ENCODE measurements at places on chromosomes 4 and X.

DNA sequence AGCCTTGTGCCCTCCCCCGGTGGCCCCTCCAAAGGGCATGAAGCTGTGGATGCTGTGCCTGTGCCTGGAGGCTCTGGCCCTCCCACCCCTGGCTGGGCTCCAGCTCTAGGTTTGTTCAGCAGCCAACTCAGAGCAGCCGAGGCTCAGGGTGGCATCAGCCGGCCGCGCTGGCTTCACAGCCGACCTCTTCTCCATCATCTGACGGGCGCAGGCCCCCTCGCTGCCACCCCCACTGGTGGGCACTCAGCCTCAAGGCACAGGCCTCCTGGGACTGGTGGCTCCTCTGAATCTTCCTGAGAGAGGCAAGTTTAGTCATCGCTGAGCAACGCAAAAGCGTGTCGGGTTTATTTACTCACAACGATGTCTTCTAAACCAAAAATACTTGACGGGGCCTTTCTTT lies 46.0 kb downstream of the PCGF3 start:
- no peak for DNase-seq

- DNase-seq = no peak
These were observed 73.2 kb downstream of the FBXW7 start for GRCh38 chr4:152462695-152463094.

- no peak for DNase-seq
These were observed 20.8 kb upstream of the CEP135 start for GRCh38 chr4:55927803-55928437.

DNA sequence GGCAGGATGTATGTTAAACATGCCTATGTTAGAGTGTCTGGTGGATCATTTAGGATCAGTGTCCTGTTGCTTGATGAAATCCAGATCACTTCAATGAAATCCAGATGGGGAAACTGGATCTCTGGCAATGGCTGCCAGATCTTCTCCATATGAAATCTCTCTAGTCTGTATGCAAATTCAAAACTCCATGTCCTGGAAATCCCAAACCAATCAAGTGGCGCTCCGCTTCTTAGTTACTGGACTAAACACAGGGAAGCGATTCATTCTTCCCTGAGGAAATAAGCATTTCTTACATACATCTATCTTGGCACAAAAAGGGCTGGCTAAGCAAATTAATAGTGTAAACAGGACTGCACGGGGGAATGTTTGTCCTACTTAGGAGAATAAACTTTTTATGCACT lies 94.9 kb downstream of the HDAC8 start:
- no peak for DNase-seq

- no peak for DNase-seq
These were observed 17.0 kb downstream of the HTT start for GRCh38 chr4:3091464-3091863.

DNA sequence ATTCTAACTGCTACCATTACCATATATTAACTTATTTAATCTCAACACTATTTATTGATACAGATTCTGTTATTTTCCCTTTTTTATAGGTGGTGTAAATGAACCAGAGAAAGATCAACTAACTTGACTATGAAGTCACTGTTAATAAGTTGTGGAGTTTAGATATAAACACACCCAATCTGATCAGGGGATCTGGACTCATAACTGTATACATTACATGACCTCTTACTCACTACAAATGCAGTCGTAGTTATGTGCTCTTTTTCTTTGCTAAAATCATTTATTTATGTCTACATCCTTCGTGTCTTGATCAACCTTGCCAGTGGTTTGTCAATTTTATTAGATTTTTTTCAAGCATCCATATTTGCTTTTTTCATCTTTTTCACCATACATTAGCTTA lies 614.8 kb upstream of the FAM241A start:
- no peak for DNase-seq

DNA sequence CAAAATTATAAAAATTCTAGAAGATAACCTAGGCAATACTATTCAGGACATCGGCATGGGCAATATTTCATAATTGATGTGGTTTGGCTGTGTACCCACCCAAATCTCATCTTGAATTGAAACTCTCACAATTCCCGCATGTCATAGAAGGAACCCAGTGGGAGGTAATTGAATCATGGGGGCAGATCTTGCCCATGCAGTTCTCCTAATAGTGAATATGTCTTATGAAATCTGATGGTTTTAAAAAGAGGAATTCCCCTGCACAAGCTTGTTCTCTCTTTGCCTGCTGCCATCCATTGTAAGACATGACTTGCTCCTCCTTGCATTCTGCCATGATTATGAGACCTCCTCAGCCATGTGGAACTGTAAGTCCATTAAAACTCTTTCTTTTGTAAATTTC lies 77.7 kb downstream of the DDX60 start:
- no peak for DNase-seq

DNA sequence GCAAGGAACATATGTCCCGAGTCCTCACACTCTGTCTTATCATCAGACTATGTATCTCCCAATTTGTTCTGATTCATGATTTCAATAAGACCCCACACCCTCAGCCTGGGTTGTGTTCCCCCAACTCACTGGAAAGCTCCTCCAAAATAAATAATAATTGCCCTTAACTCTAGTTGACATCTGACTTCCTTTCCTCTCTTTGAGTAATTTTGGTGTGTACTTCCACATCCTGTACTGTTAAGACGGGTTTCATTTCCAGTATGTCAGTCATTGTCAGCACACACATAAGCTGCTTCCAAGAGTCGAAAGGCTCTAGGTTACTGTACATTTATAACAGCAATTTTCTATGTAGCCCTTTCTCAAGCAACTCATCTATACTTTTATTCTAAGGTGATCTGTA lies 52.2 kb upstream of the C1QTNF7 start:
- DNase-seq = no peak

GRCh38 chr4:149409555-149409962 lies 406.1 kb downstream of the IQCM start:
- DNase-seq = no peak

DNA sequence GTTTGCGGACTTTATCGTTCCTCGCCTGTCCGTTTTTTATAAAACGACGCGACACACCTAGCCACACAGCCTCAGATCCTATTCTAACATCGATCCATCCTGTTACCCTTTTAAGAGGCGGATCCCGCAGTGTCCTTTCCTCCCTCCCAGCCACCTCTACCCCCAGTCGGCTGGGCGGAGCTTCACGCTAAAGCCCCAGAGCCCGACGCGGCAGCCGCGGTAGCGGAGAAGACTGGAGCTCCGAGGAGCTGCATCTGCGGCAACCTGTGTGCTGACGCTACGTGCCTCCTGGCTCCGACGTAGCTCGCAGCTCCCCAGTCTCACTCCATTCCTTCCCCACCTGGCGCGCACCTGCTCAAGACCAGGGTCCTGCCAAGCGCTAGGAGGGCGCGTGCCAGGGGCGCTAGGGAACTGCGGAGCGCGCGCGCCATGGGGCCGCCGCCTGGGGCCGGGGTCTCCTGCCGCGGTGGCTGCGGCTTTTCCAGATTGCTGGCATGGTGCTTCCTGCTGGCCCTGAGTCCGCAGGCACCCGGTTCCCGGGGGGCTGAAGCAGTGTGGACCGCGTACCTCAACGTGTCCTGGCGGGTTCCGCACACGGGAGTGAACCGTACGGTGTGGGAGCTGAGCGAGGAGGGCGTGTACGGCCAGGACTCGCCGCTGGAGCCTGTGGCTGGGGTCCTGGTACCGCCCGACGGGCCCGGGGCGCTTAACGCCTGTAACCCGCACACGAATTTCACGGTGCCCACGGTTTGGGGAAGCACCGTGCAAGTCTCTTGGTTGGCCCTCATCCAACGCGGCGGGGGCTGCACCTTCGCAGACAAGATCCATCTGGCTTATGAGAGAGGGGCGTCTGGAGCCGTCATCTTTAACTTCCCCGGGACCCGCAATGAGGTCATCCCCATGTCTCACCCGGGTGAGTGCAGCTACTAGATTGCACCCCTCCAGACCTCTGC lies at the start of gene RNF128:
TSS of gene RNF128 (plus strand) at position 217 of the 953 bp plus-strand sequence. CDS start at position 430, 213 bp downstream.
- DNase-seq = no peak

DNA sequence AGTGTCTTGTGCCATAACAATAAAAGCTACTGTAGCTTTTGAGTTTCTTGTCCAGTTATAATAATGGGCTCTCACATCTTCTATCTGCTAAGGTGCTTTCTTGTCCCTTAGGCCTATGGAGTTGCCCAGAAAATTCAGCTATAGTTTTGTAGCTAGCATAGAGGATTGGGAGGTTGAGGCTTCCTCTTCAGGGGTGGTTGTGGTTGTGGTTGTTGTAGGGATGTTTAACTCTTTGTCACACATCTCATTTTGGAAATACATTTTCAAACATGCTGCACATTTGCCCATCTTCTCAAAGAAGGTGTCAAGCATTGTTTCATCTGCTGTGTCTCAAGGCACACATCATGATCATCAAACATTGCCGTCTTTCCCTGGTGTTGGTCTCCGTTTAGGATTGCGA lies 65.0 kb downstream of the ATXN3L start:
- no peak for DNase-seq

GRCh38 chrX:139196890-139197289 lies 333.6 kb upstream of the F9 start:
- DNase-seq = no peak

GRCh38 chrX:44914532-44915198 lies 41.7 kb downstream of the KDM6A start:
- no peak for DNase-seq

GRCh38 chr4:102819588-102820365 lies 7.6 kb downstream of the UBE2D3 start:
- DNase-seq = no peak

- DNase-seq = no peak
These were observed 681 bp downstream of the EXOC1 start for GRCh38 chr4:55854129-55854528.

DNA sequence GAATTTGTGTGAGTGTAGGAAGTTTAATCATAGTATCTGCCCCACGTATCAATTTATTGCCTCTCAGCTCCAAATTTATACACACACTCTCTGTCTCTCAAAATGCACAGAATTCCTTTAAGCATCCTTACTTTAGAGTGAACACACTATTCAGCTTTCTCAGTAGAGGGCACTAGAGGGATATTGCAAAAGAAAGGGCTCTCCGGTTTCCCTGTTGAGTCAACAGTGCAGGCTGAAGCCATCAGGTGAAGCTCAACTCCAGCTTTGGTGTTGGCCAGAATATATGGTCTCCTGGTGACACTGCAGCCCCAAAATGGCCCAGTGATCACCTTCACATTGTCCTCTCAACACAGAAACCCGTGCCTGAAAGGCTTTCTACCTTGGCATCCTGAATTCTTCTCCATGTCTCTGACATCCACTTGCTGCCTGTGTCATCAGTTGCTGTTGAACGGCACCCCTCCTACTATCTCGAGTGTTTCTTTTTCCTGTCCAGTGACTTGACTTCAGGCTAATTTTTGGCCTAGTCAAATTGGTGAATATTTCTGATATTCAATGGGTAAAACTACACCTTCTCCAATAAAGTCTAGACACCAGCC lies 670.5 kb downstream of the GABRG1 start:
- no peak for DNase-seq

DNA sequence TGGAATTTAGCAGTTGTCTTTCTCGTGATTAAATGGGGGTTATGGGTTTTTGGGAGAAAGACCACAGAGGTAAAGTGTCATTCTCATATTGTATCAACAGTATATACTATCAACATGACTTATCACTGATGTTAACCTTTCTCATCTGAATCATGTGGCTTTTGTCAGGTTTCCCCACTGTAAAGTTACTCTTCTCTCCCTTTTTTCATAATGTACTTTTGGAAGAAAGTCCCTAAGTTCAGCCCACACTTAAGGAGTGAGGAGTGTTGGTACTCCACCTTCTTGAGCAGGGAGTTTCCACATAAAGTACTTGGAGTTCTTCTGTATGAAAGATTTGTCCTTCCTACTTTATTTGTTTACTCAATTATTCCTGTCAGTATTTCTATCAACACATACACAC lies 169.9 kb downstream of the ZNF330 start:
- no peak for DNase-seq

DNA sequence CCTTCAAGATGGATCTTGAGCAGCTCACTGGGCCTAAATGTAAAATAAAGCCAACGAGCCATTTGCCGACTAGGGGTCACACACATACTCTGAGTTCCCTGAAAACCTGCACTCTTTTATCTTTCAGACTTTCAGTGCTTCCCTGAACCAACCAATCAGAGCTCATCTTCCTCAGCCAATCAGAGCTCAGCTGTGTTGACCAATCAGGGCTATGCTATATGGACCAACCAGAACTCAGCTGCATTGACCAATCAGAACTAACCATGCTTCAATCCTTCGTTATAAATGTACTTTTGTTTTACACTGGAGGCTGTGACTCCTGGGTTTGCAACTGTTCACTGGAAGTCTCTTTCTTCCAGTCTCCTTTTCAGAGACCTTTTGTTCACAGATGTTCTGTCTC lies 19.3 kb downstream of the SLC25A53 start:
- no peak for DNase-seq

GRCh38 chrX:13647709-13648212 lies 5.2 kb upstream of the TCEANC start:
- DNase-seq = no peak

DNA sequence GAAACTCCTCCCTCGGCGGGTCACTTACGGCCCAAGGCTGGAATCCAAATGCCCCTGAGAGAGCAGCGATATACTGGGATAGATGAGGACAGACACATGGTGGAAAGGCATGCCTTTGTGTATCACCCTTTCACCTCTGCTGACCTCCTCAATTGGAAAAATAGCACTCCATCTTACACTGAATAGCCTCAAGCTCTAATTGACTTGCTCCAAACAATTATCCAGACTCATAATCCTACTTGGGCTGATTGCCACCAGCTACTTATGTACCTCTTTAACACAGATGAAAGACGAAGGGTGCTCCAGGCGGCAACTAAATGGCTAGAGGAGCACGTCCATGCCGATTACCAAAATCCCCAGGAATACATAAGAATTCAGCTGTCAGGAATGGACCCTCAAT lies 1142.2 kb downstream of the ARAP2 start:
- no peak for DNase-seq

DNA sequence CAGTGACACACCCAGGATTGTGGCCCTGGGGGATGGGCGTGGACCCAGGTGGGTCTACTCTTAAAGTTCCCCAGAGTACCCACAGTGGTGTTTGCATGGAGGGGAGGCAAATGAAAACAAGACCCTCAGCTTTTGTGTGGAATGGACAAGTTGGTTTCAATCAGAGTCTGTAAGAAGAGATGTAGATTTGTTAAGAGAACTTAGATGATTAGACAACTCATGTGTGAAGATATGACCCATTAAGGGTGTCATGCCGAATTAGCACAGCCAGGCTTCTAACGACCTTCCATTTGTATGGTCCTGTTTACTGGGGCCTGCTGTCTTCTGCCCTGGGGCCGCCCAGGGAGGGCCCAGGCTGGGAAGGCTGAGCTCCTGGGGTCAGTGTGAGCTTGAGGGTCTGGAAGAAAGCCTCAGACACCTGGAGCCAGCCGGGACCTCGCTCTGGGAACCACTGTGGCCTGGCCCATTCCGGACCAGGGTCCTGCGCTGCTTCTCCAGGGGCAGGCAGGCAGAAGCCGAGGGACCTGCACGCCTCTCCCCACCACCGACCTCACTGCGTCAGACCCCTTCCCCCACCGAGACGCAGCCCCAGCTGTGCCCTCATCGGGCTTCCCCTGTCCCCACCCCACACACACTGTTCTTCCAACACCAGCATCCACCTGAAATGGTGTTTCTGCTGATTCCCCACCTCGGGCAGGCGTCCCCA lies 20.4 kb downstream of the UVSSA start:
- DNase-seq = no peak
